ENCODE measurements at places on chromosomes 6 and 20.

DNA sequence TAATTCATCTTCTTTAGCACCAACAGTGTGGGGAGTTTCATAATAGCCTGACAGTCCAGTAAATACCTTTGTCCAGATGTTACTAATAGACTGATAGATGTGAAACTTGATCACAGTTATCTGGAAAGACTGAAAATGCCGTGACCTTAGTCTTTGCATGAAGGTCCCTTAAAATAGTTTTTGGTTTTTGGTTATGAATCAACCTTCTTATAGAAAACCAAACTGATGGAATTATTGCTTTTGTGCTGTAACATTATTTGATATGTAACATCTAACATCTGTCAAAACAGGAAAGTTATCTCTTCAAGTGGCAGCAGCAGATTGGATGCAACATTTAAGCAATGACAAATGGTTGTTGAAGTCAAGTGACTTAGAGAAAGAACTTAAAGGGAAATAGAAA is 190.4 kb downstream of the DOK5 start:
- no peak for DNase-seq

DNA sequence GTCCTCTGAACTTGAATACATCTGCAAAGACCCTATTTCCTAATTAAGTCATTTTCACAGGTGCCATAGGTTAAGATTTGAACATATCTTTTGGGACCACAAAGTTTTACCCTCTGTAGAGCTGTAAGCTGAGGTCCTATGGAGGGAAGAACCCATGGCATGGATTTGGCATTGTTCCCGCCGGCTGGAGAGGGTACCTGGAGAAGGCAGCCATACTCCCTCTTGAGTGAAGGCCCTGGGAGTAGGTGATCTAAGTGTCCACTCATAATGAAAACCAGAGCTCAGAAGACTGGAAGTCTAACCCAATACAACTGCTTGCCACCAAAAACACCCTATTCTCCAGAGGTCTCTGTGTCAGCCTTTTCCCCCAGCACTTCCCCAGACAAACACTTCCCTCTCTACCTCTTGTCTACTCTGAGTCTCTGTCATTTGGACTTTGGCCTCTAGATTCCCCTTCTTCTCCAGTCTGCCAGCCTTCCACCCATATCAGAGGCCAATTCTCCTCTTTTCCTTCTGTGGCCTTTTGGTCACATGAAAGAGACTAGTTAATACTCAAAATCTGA is 363.9 kb downstream of the MAFB start:
- DNase-seq, result no peak

- no peak for DNase-seq
These were observed 214.5 kb downstream of the SOX4 start for GRCh38 chr6:21808045-21808470.

DNA sequence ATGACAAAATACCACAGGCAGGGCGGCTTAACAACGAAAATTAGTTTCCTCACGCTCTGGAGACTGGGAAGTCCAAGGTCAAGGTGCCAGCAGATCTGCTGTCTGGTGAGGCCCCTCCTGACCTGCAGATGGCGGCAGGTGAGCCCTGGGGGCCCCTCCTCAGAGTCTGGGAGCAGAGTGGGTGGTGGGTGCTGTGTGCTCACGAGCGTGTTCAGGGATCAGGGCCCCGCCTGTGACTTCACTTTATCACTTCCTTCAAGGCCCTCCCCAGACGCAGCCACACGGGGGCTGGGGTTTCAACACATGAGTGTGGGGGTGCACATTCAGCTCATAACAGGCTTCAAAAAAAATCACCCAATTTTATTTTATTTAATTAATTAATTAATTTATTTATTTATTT is 39.3 kb downstream of the SLC2A4RG start:
- DNase-seq, result no peak

GRCh38 chr6:168314948-168315347 is 4.6 kb downstream of the DACT2 start:
- DNase-seq, result no peak

GRCh38 chr20:1165521-1165920 is 19.3 kb downstream of the TMEM74B start:
- no peak for DNase-seq

GRCh38 chr6:36700831-36701230 is 3.2 kb downstream of the RAB44 start:
- no peak for DNase-seq

DNA sequence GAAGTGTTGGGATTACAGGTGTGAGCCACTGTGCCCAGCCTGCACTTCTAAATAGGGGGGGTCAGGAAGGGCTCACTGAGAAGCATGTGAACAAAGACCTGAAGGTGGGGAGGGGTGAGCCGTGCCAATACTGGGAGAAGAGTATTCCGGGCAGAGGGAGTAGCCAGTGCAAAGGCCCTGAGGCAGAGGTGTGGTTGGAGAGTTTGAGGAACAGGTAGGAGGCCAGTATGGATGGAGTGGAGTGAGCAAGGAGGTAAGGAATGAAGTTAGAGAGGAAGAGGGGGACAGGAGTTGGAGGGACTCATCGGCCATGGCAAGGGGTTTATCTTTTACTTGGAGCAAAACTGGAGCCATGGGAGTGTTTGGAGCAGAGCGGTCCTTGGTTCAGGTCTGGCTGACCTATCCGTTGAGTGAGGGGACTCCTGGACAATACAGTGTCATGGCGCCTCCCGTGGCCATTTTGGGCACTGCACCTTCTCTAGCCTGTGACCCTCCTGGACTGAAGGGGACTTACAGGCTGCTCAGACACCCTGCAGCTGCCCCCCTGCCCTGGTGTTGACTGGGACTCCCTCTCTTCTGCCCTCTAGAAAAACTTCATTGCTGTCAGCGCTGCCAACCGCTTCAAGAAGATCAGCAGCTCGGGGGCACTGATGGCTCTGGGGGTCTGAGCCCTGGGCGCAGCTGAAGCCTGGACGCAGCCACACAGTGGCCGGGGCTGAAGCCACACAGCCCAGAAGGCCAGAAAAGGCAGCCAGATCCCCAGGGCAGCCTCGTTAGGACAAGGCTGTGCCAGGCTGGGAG is 12.1 kb downstream of the FOXS1 start:
- no peak for DNase-seq

DNA sequence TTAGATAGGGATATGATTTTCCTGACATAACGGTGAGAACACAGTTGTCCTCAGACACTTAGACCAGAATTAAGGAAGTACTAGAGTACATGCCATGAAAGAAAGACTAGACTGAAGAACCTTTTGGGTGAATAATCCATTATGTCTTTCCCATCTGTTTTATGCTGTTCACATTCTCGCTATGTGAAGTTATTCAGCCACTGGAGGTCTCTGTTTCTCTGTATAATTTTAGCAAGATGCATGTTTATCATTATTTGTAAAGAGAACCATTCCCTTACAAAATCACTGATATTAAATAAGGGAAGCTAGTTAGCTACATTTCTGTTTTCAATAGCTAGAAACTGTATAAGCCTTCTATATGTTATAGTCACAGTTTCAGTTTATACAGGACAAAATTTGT is 391.9 kb downstream of the CD109 start:
- DNase-seq, result no peak

GRCh38 chr6:43211955-43212354 is 17.3 kb downstream of the DNPH1 start:
- no peak for DNase-seq

DNA sequence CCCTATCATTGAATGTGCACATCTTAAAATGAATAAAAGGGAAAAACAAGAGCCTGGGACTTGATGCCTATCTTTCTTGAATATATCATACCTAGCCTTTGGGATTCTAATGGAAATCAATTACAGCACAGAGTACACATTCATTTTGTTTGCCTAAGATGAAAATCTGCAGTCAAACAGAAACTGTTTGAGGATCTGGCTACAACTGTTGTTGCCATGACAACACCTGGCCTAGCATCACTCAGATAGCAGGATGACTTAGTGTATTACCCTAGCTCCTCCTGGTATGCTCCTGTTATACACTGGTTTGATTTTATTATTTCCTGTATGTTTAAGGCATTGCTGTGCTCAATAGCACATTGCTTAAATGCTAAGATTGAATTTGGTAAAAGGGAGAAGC is 71.5 kb upstream of the LAMP5 start:
- DNase-seq, result no peak

DNA sequence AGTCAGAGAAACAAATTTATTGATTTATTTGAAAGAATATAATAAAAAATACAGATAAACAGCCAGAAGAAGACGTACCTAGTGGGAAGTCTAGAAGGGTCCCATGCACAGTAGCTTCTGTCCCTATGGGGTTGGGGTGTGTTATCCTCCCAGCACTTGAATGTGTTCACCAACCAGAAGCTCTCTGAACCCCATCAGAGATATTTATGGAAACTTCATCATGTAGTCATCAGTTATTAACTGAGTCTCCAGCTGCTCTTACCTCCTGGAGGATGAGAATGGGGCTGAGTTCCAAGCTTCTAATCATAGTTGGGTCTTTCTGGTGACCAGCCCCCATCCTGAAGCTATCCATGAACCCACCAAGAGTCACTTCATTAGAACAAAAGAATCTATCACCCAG is 15.4 kb upstream of the USP45 start:
- DNase-seq, result no peak

GRCh38 chr6:71582820-71583219 is 294.2 kb downstream of the OGFRL1 start:
- no peak for DNase-seq
